ENCODE measurements at places on chromosomes 11 and 22. TPM values are rescaled to one million over a fixed set of nuclear protein-coding genes. Genes with fewer than 3 reads are reported as not detected.

Gene DRD4
- not detected for polyA plus RNA-seq

Gene TBX10
- polyA plus RNA-seq: not detected

Gene HEPHL1
- polyA plus RNA-seq: not detected

Gene RNF215
- polyA plus RNA-seq: 40.5 TPM

Gene MS4A6A
- not detected for polyA plus RNA-seq

Gene GRM5
- polyA plus RNA-seq: 11.8 TPM

Gene CREB3L1
- not detected for polyA plus RNA-seq

Gene GALNT18
- 8.1 TPM for polyA plus RNA-seq

Gene APOBEC3F
- polyA plus RNA-seq: not detected
